GM12865 (cell line): ENCODE measurements at places on chromosomes 4 and X.

- no peak for DNase-seq
These were observed 163.0 kb downstream of the FRMPD4 start for GRCh38 chrX:12301288-12301687.

DNA sequence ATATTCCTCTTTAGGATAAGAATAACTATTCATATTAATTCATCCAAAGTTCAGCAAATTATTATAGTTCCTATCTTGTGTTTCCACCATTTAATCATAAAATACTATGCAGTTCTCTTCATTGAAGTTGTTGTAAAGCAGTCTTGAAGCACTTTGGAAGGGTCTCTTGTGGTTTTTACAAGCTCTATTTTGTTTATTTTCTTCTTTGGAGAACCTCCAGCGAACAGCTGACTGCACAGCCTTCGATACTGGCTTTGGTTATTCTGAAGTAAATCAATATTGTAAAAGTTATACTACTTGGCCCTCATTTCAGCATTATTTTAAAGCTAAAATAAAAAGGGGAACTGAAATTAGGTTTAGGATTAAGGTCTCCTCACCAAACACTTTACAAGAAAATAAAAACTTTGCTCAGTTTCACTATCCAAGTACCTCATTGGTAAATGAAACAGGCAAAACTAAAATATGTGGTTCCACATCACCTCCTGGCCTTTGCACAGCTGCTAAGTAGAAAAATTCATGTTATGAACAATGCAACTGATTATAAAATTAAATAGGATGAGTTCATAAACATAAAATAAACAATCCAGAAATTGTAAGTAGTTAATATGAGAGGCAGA is 1629.2 kb upstream of the ADGRL3 start:
- DNase-seq: peak; percentile 61

DNA sequence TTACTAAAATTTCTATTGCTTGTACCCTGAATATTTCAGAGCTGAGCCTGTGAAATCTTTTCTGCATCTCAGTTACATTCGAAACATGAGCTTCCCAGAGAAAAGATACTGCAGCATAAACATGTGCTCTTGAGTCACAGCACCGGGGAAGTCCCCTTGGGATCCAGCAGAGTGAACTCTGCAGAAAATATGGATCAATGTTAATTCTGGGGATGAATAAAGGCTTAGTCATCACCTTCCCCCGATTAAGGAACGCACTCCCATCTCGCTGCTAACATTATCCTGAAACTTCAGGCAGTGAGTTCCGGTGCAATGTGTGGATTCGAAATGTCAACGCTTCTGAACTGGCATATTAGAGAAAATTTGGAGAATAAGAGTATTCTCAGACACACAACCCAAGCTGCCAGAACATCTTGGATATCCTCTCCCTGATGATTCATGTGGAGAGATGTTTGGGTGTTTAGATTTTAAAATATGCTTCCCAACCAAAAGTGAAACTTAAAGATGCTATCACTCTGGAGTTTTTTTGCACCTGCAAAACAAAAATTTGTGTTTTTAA is 90.8 kb downstream of the IRF2 start:
- no peak for DNase-seq

- DNase-seq: peak; percentile 2
These were observed 2384.1 kb downstream of the PCDH7 start for GRCh38 chr4:33104273-33104672.

DNA sequence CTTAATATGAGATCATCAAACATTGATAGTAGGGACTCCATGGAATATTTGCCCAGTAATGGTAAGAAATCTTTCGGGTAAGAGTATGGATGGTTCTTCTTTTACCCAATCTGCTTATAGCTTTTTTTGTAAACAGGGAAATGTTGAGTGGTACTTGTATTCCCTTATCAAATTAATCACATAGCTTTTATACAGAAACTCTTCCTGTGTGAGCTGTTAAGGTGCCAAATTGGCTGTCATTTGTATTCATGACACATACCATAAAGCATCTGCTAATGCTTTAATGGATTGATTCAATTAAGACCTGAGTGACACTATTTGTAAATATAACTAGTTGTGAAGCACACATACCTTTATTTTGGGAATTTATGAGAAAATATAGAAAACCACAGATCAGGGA is 34.2 kb downstream of the KLF3 start:
- no peak for DNase-seq

DNA sequence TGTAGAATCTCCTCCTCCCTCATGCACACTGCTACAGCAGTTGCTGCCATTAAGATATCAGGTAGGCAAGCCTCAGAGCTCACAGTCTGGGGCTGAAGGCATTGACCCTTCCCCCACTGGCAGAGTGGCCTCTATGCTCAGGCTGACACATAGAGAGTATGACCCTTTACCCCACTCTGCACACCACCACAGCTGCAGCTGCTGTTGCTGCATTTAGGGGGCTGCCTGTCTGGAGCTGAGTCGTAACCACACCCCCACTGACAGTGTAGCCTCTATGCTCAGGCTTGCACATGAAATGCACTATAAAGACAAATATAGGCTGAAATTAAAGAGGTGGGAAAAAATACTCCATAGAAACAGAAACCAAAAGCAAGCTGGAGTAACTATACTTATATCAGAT is 289.3 kb upstream of the PABPC4L start:
- DNase-seq: no peak

GRCh38 chr4:73573794-73574528 is 46.3 kb downstream of the RASSF6 start:
- DNase-seq: peak; percentile 88

DNA sequence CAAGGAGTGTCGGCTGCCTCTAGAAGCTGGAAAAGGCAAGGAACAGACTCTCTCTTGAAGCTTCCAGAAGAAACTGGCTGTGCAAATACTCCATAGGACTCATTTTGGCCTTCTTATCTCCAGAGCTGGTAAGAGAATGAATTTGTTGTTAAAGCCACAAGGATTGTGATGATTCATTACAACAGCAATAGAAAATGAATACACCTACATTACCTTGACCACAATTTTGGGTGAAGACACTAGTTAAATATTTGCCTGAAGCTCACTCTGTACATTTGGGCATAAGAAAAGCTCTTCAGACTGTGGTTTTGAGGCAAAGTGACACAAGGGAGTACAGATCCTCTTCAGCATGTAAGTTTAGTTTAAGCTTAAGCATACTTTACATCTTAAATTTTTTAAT is 134.5 kb upstream of the TLL1 start:
- no peak for DNase-seq

DNA sequence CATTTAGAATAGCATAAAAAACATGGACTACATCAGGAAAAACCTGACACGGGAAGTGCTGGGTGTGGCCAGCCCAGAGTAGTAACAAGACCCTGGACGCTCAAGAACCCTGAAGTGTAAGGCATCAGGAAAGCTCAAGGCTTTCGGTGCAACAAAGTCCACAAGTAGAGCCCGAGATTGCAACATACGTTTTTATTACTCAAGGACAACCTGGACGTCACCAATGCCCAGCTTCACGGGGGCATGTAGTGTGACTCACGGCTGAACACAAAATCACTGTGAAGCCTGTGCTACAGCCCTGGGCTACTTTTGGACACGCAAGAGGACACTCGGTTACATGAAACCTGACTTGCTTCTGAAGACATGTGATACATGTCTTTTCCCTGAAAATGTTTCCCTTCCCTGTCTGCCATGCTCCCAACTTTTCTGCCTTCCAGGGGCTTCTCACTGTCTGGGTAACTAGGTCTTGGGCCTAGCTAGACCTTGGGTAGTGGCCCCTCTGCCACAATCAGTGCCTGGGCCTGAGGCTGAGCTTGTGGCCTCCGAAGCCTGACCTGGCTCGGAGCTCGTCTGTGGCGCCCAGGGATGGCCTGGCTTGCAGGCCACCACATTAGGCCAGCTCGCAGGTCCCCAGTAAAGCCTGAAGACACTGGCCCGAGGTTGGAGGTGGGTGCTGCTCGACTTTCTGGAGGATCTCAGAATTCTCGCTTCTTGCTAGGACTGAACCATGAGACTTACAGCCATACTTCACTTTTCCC is 9.2 kb downstream of the IRAK1 start:
- no peak for DNase-seq

- no peak for DNase-seq
These were observed 36.8 kb upstream of the REST start for GRCh38 chr4:56870946-56871345.

DNA sequence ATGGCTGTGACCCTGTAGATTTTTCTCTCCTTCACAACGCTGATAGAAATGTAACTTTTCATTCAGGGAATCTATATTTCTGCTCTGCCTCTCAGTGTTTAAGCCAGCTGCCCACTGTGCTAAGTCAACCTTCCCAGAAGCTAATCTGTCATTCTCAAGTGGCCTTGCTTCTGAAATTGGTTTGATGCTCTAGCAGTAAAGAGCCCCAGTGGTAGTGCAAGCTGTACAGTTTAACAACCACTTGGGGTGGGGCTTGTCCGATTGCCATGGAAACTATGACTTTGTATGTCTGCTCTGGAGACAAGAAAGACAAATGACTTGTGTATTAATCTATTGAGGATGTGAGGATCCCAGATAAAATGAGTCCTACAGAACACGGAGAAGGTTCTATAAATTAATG is 620.9 kb upstream of the GALNT7 start:
- no peak for DNase-seq

- peak; percentile 8 for DNase-seq
These were observed 35.9 kb upstream of the TAPT1 start for GRCh38 chr4:16262188-16262587.

GRCh38 chrX:149313871-149314371 is 191.2 kb downstream of the IDS start:
- DNase-seq: no peak

DNA sequence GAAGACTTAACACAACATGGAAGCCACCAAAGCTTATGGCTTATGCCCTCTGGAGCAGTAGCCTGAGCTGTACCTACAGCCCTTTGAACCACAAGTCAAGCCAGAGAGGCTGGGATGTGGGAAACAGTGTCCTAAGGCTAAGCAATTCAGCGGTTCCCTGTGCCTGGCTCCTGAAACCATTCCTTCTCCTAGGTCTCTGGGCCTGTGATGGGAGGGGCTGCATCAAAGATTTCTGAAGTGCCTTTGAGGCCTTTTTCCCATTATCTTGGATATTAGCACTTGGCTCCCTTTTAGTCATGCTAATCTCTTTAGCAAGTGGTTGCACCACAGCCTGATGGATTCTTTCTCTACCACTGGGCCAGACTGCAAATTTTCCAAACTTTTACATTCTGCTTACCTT is 140.5 kb upstream of the NUDT10 start:
- DNase-seq: no peak

GRCh38 chr4:108483079-108483478 is 137.3 kb upstream of the RPL34 start:
- DNase-seq: peak; percentile 47

DNA sequence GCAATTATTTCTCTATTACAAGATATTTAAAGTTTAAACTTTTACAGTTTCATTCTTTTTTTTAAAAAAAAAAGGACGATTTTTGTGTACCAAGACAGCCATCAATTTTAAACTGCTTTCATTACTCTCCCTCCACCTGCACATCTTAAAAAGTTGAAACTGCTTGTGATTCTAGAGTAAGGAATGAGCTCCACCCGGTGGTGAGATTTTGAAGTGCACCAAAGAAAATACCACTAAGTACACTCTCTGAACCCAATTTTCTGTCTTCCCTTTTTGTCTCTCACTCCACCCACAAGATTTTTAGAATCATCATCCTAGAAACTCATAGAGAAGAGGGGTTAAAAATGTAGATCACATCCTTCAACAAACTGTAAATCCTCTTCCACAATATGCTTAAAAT is 91.3 kb upstream of the WDR44 start:
- DNase-seq: peak; percentile 61

DNA sequence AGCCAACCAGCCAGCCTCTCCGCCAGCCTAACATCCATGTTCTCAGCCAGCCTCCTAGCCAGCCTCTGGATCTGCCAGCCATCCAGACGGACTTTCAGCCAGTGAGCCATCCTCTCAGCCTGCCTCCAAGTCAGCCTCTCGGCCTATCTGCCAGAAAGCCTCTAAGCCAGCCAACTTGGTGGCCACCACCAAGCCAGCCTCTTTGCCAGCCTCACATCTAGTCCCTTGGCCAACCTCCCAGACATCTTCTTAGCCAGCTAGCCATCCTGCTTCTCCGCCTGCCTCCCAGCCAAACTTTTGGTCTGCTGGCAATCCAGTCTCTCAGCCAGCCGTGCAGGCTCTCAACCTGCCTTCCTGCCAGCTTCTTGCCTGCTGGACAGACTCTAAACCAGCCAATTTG is 16.4 kb upstream of the ARAP2 start:
- DNase-seq: no peak

GRCh38 chr4:86815653-86816052 is 33.5 kb downstream of the SLC10A6 start:
- DNase-seq: no peak

DNA sequence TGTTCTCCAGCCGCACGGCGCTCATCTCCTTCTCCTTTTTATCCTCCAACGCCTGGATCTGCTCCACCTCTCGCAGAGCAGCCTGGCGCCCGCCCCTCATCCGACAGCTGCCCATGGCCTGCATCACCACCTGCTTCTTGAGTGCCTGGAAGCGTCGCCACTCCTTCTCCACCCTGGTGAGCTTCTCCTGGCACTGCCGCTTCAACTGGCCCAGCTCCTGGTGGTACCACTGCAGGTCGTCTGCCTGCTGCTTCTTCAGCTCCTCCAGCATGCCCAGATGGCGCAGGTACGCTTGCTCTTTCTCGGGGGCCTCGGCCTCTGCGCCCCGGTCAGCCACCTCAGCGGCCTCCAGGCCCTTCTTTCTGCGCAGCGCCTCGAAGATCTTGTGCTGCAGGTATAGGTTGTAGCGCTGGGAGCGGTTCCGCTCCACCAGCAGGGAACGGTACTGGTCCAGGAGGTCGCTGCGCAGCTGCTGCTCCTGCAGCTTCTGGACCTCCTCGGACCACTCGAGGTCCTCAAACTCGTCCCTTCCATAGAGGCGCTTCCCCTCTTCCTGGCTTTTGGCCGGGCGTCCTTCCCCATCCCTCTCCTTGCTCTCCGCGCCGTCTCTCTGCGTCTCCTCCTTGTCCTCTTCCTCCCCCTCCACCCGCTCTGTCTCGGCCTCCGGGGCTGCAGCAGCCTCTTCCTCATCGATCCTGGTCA is 1.2 kb upstream of the TADA2B start:
- DNase-seq: no peak
